Endothelial cell of umbilical vein (primary cell): ENCODE measurements at places on chromosomes 6 and 20. TPM values are rescaled to one million over a fixed set of nuclear protein-coding genes. Genes with fewer than 3 reads are reported as not detected.

GRCh38 chr6:75551367-75551952 lies 50.2 kb upstream of the SENP6 start:
- no peaks in the 10 kb centered on the region for H3K36me3 ChIP-seq
- H3K27me3 ChIP-seq, result peaks cover 3% of the 10 kb centered on the region
- no peak overlapping the region for H3K4me3 ChIP-seq
- no peak overlapping the region for H3K27ac ChIP-seq
- no peak for DNase-seq
- H3K4me1 ChIP-seq, result no peaks in the 10 kb centered on the region

DNA sequence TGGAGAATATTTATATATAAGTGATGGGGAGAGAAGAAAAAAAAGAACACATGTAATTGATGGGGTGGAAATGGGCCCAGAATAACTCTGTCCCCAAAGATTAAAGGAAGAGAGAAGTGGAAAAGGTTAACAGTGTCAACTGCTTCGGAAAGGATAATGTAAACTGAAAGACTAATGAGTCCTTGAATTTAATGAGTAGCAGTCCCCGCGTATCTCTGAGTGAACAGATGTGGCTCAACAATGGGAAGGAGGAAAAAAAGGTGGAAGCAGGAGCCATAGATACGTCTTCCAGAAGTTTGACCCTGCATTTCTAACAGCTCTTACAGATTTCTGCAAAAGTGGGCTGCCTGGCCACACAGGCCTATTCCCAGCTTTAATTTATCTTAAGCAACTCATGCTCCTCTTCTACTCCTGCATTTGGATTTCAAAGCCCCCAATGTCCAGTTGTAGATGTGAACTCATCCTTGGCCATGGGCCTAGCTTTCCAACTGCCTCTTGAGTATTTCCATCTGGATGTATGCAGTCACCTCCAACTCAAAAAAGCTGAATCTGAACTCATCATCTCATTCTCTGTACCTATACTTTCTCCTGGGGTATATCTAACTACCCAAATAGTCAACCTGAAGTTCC lies 61.3 kb downstream of the DST start:
- peaks cover 5% of the 10 kb centered on the region for H3K4me1 ChIP-seq
- no peaks in the 10 kb centered on the region for H3K36me3 ChIP-seq
- no peak overlapping the region for H3K27ac ChIP-seq
- H3K27me3 ChIP-seq, result no peaks in the 10 kb centered on the region
- DNase-seq, result peak; percentile 30

- peaks cover 10% of the 10 kb centered on the region for H3K27me3 ChIP-seq
- no peak overlapping the region for H3K27ac ChIP-seq
- no peaks in the 10 kb centered on the region for H3K4me1 ChIP-seq
- no peak for DNase-seq
Measured at GRCh38 chr6:39794231-39794630, 2.1 kb downstream of the DAAM2 start.

DNA sequence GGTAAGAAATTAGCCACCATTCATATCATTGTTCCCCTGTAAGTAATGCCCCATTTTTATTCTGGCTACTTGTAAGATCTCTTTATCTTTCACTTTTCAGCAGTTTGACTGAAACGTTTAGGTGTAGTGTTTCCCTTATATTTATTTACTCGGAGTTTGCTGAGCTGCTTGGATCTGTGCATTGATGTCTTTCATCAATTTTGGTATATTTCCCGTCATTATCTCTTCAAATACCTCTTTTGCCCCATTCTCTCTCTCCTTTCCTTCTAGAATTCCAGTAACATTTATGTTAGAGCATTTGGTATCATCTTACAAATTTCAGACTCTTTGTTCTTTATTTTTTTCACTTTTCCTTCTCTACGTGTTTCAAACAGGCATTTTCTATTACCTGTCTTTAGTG lies 9.2 kb upstream of the SLC13A3 start:
- no peaks in the 10 kb centered on the region for H3K4me1 ChIP-seq
- H3K4me3 ChIP-seq, result no peak overlapping the region
- DNase-seq, result no peak
- H3K27me3 ChIP-seq, result no peaks in the 10 kb centered on the region
- no peaks in the 10 kb centered on the region for H3K36me3 ChIP-seq
- no peak overlapping the region for H3K27ac ChIP-seq

- H3K27ac ChIP-seq, result no peak overlapping the region
- no peak for DNase-seq
- H3K36me3 ChIP-seq, result no peaks in the 10 kb centered on the region
- no peak overlapping the region for H3K4me3 ChIP-seq
- H3K4me1 ChIP-seq, result no peaks in the 10 kb centered on the region
Measured at GRCh38 chr6:162404951-162405350, 322.6 kb downstream of the PRKN start.

- H3K4me1 ChIP-seq, result peaks cover 3% of the 10 kb centered on the region
- no peak overlapping the region for H3K27ac ChIP-seq
- no peak overlapping the region for H3K4me3 ChIP-seq
- H3K36me3 ChIP-seq, result no peaks in the 10 kb centered on the region
- no peak for DNase-seq
- no peaks in the 10 kb centered on the region for H3K27me3 ChIP-seq
Measured at GRCh38 chr6:33667776-33668175, 43.7 kb downstream of the UQCC2 start.

GRCh38 chr20:23637282-23638221 lies at the start of gene CST3:
TSS of gene CST3 (minus strand) at chr20:23637955. CDS start at chr20:23637862, 93 bp downstream.
- peak within 1 kb of the TSS; percentile 42 for H3K4me3 ChIP-seq
- peak; percentile 76 for DNase-seq
- H3K27ac ChIP-seq, result peak within 1 kb of the TSS; percentile 92
- H3K27me3 ChIP-seq, result no peaks in the 10 kb centered on the region
- H3K36me3 ChIP-seq, result no peaks in the 10 kb centered on the region
- H3K4me1 ChIP-seq, result peaks cover 22% of the 10 kb centered on the region

- H3K27ac ChIP-seq, result peak overlapping the region; percentile 64
- no peak overlapping the region for H3K4me3 ChIP-seq
- no peaks in the 10 kb centered on the region for H3K27me3 ChIP-seq
- peak; percentile 68 for DNase-seq
- H3K4me1 ChIP-seq, result peaks cover 15% of the 10 kb centered on the region
Measured at GRCh38 chr6:4381381-4381780, 246.0 kb upstream of the ECI2 start.

The OTOR gene
- total RNA-seq, result not detected in 2 replicates

The GATA5 gene
- total RNA-seq, result not detected in 2 replicates

DNA sequence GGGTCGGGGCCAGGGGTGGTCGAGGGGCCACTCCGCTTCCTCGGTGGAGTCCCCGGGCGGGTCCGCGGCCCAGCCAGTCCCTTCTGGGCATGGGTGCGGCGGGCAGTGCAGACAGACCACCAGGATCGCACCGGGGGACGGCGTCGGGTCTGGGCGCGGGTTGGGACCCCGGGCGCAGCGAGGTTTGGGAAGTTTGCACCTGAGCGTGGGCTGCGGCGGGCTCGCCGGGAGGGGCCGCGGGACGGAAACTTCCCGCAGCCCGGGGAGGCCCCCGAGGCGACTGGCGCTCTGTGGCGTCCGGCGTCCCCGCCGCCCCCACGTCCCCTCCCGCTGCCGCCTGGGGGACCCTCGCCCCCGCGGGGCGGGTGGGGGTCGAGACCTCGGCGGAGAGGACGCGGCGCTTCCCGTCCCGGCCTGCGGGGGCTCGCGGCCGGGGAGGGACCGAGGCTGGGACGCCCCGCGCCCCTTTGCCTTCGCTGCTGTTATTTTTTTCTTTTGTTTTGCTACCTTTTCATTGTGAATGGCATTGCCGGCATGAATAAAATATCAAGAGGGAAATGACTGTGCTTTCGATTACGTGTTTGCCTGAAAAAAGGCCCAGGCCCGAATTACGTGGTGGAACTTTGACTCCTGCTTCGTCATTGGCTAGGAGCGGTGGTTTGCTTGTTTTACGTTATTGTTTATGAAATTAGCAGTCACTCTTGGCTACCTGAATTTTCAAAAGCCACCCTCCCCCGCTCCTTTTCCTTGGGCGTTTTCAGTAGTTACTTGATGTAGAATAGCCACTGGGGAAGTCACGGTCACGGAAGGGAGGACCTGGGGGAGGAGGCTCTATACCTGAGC lies 703 bp downstream of the SNX9 start:
- H3K36me3 ChIP-seq, result no peaks in the 10 kb centered on the region
- peaks cover 32% of the 10 kb centered on the region for H3K4me1 ChIP-seq
- H3K27ac ChIP-seq, result peak overlapping the region; percentile 86
- peak overlapping the region; percentile 99 for H3K4me3 ChIP-seq

DNA sequence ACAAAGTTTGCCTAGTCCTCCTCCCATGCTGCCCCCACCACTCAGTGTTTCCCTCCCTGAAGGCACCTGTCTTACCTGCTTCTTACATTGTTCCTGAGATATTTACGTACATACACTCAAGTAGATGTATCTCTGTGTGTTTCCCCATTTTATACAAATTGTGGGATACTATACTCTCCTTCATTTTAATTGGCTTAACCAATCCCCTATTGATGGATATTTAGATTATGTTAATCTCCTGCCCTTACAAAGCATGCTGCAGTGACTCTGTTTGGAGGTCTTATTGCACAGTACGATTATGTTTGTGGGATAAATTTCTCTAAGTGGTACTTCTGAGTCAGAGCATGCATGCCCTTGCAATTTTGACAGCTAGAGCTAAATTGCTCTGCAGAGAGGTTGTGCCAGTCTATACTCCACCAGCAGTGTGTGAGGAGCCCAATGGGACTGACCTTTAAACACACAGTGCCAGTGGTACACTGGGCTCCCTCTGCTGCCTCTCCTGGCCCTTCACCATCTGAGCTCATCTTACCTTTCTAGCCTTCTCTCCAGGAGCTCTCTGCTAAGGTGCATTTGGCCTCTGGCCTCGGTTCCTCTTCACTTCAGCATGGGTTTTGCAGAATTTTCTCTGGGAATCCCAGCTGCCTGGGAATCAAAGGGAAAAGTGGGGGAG lies 57.4 kb downstream of the LYRM2 start:
- no peak for DNase-seq
- no peak overlapping the region for H3K27ac ChIP-seq
- H3K4me3 ChIP-seq, result no peak overlapping the region
- no peaks in the 10 kb centered on the region for H3K36me3 ChIP-seq

GRCh38 chr6:162875070-162875469 lies 147.3 kb downstream of the PACRG start:
- H3K4me1 ChIP-seq, result no peaks in the 10 kb centered on the region
- no peak overlapping the region for H3K4me3 ChIP-seq
- DNase-seq, result no peak
- H3K27me3 ChIP-seq, result no peaks in the 10 kb centered on the region
- H3K36me3 ChIP-seq, result no peaks in the 10 kb centered on the region

The DEFB113 gene
- total RNA-seq, result not detected in 2 replicates

DNA sequence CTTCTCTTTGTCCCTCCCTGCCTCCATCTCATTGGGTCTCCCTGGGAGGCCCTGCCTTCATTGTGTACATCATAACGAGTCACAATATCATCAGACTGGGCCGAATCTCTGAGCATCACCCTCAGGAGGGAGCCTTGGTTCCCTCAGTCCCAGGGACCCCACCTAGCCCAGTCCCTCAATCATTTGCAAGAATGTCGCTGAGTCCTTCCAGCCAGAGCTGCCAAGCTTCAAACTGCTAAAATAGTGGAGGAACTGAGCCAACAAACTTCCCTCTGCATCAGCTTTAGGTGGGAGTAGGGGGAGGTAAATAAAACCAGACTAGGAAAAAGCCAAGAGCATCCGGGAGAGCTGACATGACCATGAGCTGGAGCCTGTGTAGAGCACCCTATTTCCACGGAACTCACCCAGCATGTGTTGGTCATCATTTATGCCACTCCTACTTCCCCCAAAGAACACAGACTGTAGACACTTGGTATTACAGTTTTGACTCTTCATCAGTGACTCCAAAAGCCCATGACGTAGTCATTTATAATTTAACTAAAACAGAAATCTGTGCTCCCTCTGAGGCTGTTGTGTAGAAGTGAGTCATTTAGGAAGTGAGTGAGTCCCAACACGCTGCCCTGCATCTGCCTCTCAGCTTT lies 28.8 kb upstream of the IL17A start:
- no peaks in the 10 kb centered on the region for H3K36me3 ChIP-seq
- no peaks in the 10 kb centered on the region for H3K27me3 ChIP-seq
- peaks cover 15% of the 10 kb centered on the region for H3K4me1 ChIP-seq
- peak; percentile 50 for DNase-seq
- H3K27ac ChIP-seq, result peak overlapping the region; percentile 25

GRCh38 chr6:149231778-149232177 lies 85.7 kb upstream of the TAB2 start:
- no peak overlapping the region for H3K27ac ChIP-seq
- H3K27me3 ChIP-seq, result no peaks in the 10 kb centered on the region
- H3K4me1 ChIP-seq, result peaks cover 31% of the 10 kb centered on the region

The ISM1 gene
- total RNA-seq, result not detected in 2 replicates

- H3K27me3 ChIP-seq, result no peaks in the 10 kb centered on the region
- no peaks in the 10 kb centered on the region for H3K36me3 ChIP-seq
Measured at GRCh38 chr20:34705397-34706301, 1.5 kb downstream of the TP53INP2 start.

DNA sequence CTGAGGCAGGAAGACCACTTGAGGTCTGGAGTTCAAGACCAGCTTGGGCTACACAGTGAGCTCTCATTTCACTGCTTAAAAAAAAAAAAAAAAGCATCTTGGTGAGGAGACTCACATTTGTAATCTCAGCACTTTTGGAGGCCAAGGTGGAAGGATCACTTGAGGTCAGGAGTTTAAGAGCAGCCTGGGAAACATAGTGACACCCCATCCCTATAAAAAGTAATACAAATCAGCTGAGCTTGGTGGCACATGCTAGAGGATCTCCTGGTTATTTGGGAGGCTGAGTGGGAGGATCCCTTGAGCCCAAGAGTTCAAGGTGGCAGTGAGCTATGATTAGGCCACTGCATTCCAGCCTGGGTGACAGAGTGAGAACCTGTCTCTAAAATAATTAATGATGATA lies 29.4 kb upstream of the SYNCRIP start:
- no peak overlapping the region for H3K4me3 ChIP-seq
- DNase-seq, result no peak
- H3K27me3 ChIP-seq, result no peaks in the 10 kb centered on the region
- no peak overlapping the region for H3K27ac ChIP-seq

The MLN gene
- total RNA-seq, result not detected in 2 replicates

DNA sequence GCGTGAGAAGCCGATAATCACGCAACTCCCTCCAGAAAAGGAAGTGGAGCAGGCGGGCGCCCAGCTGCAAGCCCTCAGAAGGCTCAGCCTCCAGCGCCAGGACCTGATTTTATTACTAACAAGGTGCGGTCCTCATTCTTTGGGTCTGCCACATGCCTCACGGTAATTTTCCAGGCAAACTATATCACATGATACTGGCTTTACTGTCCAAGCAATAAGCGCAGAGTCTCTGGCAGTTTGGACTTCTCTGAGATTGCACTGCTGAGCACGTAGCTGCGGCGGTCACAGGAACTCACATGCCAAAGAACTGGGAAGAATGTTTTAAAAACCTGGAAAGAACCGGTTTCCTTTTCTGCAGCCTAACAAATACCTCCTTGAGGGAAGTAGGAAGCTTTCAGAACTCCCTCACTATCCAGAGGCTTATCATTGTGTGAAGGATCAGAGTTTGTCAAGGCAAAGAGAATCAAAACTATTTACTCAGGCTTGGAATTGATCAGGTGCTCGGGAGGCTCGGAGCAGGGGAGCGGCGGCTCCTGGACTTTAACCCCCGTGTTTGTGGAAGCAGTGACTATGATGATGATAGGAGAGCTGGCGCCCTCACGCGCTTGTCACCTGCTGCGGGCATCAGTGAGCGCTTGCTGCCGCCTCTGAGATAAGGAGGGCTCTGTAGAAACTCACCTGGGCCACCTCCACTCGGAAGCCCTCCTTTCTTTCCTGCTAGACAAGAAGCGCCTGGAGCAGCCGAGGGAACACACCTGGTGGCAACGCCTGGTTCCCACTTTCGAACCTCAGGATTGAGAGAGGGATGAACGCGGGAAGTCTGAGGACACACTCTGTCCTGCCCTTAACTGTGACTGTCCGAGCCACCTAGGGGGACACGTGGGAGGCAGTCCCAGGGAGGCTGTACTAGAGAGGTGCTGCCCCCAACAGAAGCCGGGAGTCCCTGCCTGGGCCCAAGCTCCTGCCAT lies 27.2 kb upstream of the SYNJ2 start:
- DNase-seq, result peak; percentile 65
- H3K27ac ChIP-seq, result no peak overlapping the region
- no peaks in the 10 kb centered on the region for H3K27me3 ChIP-seq
- peaks cover 4% of the 10 kb centered on the region for H3K4me1 ChIP-seq
- no peaks in the 10 kb centered on the region for H3K36me3 ChIP-seq

The MLIP gene
- 11.6 and 14.5 TPM in 2 replicates for total RNA-seq
